Midbrain (tissue), 1 donor: ENCODE measurements at places on chromosomes 3 and 15.

GRCh38 chr3:124882816-124883747, 4.1 kb downstream of the ITGB5 start:
- no peak for DNase-seq

- DNase-seq = no peak
These were observed 213.5 kb downstream of the NECTIN3 start for GRCh38 chr3:111285184-111285538.

- DNase-seq = no peak
These were observed 22.5 kb downstream of the LRTM1 start for GRCh38 chr3:54905261-54905888.

DNA sequence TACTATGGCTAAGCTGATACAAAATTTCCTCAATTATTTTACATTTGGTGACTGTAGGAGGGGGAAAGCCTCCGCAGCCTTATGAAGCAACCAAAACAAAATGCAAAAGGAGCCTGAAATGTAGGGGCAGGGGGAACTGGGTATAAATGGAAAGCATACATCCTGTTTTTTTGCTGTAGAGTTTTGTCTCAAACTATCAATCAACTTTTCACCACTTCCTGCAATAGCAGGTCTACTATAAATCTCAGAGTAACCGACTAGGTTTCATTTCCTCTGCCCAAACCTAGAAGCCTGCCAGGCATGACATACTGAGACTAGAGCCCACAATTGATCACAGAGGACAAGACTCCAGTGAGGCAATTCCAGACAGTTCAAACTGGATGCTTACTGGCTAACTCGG, 91.3 kb downstream of the SHQ1 start:
- no peak for DNase-seq

- peak; percentile 9 for DNase-seq
These were observed 46.0 kb upstream of the ALDH1L1 start for GRCh38 chr3:126226374-126226773.

DNA sequence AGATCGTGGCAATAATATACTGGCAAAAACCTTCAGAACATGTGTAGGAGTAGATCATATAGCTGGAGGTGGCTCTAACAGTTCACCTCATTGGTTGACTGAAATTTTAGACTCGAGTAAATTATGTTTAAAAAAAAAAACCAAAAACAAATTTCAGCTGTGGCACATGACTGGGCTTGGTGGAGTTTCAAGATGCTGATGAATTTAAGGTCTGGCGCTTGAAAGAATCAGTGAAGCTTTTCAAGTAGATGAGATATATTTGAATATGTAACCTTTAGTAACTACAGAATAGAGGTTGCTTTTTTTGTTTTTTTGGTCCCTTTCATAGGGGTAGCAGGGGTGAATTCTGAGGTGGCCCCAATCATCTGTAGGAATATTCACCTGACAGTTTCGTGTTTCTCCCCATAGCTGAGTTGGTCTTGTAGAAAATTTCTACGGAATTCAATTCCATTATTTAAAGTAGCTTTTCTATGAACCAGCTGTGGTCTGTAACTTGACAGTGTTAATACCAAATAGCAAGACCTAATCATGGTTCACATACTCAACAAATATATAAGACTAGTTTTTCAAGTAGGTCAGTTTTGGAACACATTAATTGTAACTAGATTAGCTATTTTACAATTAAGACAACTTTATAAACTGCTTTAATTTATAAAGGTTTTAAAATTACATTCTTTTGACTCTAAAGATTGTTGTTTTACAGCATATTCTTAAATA, 65.6 kb downstream of the MAP4 start:
- no peak for DNase-seq

DNA sequence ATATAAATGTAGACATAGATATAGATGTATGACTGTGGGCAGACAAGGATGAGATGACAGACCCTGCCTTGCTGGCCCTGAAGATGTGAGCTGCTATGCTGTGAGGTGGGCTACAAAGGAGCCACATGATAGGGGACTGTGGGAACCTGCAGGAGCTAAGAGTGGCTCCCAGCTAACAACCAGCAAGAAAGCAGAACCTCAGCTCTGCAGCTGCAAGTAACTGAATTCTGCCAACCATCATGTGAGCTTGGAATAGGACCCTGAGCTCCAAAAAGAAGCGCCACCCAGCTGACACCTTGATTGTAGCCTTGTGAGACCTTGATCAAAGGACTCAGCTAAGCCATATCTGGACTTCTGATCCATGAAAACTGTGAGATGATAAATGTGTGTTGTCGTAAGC, 123.3 kb upstream of the GRM7 start:
- DNase-seq = no peak

GRCh38 chr3:18098960-18099587, 326.1 kb downstream of the SATB1 start:
- DNase-seq = no peak

DNA sequence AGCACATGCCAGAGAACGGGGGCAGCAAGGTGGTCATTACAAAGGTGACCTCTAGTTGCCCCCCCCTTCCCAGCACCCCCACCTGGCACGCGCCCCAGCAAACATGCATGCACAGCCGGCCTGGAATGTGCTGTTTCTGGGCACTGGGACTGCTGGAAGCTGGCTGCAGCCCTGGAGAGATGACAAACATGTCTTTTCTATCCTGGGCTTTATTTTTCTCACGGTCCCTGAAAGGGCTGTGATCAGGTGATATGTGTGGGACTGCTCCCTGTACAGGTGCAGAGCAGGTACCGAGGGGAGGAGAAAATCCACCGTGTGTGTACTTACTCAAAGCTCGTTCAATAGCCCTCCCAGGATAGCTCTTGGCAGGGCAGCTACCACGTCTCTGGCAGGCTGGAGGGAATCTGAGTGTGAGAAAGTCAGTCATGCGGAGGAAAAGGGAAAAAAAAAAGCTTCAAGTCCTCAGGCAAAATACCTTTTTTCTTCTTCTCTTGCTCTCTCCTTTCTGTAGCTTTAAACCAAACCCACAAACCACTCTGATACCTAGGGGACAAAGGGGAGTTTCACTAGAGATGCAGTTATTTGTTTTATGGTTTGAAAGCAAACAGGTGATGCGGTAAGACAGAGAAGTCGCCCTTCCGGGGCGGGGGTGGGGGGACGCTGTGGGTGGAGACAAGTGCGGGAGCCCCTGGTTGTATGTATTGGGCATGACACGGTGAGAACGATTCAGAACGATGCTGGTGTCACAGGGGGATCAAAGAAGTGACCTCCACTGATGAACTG, 5.0 kb upstream of the HES1 start:
- DNase-seq = peak; percentile 45
